ENCODE measurements at places on chromosomes 16 and 17. TPM values are rescaled to one million over a fixed set of nuclear protein-coding genes. Genes with fewer than 3 reads are reported as not detected.

Gene FAM171A2
- total RNA-seq = 58.0 TPM

Gene C1QTNF8
- 0.20 TPM for total RNA-seq

Gene GNG13
- not detected for total RNA-seq

DNA sequence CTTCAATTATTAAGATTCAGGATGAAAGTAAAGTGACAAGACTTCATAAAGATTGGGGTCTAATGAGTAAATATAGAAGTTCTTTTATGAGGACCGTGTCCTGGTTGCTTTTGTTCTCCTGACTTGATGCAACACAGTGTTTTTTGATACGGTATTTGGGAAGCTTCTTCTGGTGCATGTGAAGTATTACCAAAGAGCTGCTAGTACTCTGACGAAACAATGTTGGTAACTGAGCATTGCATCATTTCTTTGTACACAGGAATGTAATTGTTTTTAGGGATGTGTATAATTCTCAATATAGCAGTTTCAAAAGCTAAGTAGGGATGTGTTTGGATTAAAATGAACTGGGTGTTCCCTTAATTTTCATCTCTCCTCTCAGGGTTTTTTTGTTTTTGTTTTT, 15.9 kb downstream of the KPNB1 start:
- no peaks in the 10 kb centered on the region for H3K4me1 ChIP-seq
- peaks cover 40% of the 10 kb centered on the region for H3K36me3 ChIP-seq
- no peak overlapping the region for H3K27ac ChIP-seq
- no peaks in the 10 kb centered on the region for H3K27me3 ChIP-seq
- DNase-seq = no peak
- no peak overlapping the region for H3K4me3 ChIP-seq

Gene EVI2A
- not detected for total RNA-seq

- no peak for DNase-seq
- peak overlapping the region; percentile 98 for H3K4me3 ChIP-seq
- H3K4me1 ChIP-seq = peaks cover 20% of the 10 kb centered on the region
- H3K27me3 ChIP-seq = no peaks in the 10 kb centered on the region
- H3K27ac ChIP-seq = peak overlapping the region; percentile 99
These were observed 909 bp upstream of the RSL1D1 start for GRCh38 chr16:11852092-11852809.

DNA sequence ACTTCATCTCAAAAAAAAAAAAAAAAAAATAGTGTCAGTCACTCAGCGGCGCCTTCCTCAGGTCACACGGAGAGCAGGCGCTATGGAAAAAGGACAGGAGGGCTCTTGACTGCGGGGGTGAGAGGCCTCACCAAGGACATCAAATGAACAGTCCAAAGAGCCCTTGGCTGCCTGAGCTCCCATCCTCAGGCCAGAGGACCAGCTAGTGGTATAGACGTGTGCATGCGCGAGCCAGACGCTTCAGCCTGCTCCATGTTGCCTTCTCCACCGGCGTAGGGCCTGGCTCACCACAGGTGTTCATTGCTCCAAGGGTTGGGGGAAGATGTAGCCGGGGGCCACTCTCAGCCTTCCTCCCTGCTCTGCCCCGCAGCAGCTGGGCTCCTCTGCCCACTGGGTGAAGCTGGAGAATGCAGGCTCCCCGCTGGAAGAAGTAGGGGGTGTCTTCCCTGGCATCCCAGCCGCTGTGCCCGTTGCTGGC, 65.8 kb upstream of the PLCG2 start:
- peaks cover 36% of the 10 kb centered on the region for H3K4me1 ChIP-seq
- peaks cover under 1% of the 10 kb centered on the region for H3K36me3 ChIP-seq
- no peak overlapping the region for H3K27ac ChIP-seq

Gene PLA2G10
- not detected for total RNA-seq

DNA sequence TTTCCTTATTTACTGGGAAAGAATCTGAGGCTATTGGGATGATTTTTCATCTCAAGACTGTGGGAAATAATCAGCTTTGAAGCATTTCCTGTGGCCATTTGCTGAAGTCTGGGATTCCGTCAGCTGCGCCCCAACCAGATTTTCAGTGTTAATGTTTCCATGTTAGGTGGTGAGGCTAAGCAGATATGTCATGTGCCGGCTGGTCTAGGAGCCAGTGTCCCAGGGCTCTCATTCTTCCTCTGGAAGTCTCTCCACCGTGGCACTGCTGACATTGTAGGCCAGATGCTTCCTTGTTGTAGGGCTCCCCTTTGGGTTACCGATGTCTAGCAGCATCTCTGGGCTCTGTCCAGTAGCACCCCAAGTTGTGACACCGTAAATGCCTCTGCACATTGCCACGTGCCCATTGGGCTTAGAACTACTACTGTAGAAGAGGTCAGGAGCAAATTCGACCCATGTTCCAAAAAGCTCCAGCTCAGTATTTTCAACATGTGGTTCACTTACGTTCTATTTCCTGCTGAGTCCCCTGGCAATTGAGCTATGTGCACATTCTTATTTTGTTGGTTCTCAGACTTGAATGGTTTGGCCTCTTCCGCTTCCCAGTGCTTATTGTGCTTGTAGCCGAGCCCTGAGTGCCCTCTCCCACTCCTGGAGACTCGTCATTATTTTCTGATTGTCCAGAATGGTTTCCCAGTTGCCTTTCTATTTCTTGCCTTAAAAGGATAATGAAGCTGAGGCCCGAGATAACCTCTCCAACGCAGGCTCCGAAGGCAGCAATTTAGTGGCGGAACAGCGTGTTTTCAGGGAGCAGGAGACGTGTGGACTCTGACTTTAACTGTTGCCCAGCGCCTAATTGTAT, 82.2 kb downstream of the SPECC1 start:
- DNase-seq = peak; percentile 33
- H3K27me3 ChIP-seq = no peaks in the 10 kb centered on the region
- no peak overlapping the region for H3K27ac ChIP-seq
- H3K36me3 ChIP-seq = no peaks in the 10 kb centered on the region
- H3K4me1 ChIP-seq = peaks cover 15% of the 10 kb centered on the region

Gene HSD17B1
- 2.2 TPM for total RNA-seq

GRCh38 chr17:12537436-12537835, 128.3 kb upstream of the MYOCD start:
- no peak overlapping the region for H3K27ac ChIP-seq
- no peak overlapping the region for H3K4me3 ChIP-seq
- peaks cover 7% of the 10 kb centered on the region for H3K4me1 ChIP-seq
- H3K36me3 ChIP-seq = peaks cover 3% of the 10 kb centered on the region

DNA sequence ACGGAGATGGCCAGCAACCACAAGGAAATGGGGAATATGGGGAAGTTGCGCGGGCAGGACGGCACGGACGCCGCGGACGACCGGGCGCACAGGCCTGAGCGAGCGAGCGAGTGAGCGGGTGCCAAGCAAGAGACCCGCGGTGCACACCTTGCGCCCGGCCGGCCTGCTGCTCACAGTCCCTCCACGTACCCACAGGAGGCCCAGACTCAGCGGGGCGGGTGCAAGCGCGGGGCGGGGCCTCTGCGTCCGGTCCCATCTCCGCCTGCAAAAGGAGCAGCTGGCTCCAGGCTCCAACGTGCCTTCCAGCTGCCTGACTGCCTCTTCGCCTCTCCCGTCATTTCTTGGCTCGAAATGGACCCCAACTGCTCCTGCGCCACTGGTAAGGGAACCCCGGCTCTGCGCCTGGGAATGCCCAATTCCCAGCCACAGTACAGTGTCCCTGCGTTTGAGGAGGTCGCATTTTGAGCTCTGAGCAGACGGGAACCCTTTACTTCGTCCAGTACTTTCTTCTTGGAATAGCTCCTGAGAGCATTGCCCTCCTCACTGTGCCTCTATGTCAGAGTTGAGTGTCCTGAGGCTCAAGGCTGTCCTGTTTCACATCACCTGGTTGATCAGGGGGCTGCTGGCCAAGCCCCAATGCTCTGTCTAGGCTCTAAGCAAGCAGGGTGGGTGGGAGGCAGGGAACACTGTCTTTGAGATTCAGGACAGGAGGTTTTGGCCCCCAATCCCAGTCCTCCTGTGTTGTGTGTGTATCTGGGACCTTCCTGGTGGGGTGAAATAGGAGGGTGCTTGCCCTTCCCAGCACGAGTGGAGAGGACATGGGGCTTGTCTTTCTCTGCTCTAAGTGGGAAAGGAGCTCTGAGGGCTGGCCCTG, 8.1 kb upstream of the MT1E start:
- H3K4me3 ChIP-seq = peak overlapping the region; percentile 65
- H3K27ac ChIP-seq = no peak overlapping the region
- DNase-seq = peak; percentile 58

Measured in mesothelial cell of epicardium (in vitro differentiated cells).